Glutamatergic neuron (in vitro differentiated cells): ENCODE measurements at places on chromosomes 5 and 9.

GRCh38 chr9:91865041-91865440 is 85.0 kb downstream of the ROR2 start:
- DNase-seq = no peak

- DNase-seq = no peak
These were observed 84.9 kb downstream of the PRELID2 start for GRCh38 chr5:145750199-145750598.

- no peak for DNase-seq
These were observed 112.6 kb downstream of the GALNT10 start for GRCh38 chr5:154303133-154303532.

- DNase-seq = peak; percentile 58
These were observed 139.6 kb downstream of the CMYA5 start for GRCh38 chr5:79829260-79829659.

- DNase-seq = no peak
These were observed 780.5 kb upstream of the ZNF608 start for GRCh38 chr5:125526966-125527365.

- DNase-seq = no peak
These were observed 40.2 kb upstream of the TRIM32 start for GRCh38 chr9:116646661-116647514.

- DNase-seq = no peak
These were observed 318.7 kb downstream of the TMEM161B start for GRCh38 chr5:87949676-87950631.

DNA sequence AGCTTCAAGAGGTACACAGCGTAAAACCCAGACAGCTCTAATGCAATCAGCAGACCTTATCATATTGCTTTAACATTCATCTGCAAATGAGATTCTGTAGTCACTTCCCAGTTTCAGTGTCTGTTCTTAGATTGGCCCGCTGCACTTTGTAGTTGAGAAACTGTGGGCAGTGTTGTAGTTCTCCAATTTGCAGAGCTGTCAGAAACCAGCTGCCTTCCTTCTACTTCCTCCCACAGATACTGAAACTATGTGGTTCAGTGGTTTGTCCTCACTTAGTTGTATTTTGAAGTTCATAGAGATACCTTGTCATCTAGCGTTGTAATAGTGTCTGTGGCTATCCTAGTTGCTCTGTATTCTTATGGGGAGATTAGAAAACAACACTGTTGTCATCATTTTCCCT is 39.6 kb upstream of the TRIM36 start:
- no peak for DNase-seq

- no peak for DNase-seq
These were observed 55.1 kb downstream of the ABCA1 start for GRCh38 chr9:104872656-104873488.

DNA sequence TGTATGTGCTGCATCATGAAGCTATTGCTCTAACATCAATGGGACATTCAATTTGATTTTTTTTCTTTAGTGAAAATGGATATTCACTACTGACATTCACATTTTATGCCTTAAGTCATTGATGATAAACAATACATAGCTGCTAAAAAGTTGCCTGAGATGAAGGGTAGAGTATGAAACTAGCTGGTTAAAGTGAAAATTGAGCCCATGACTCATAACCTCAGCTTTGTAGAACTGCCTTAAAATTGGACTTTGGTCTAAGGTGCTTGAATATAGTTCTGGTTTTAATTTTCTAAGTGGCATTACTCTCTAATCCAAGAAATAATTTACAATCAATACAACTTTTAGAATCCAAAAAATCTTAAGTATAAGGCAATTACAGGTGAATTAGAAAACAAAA is 740.4 kb upstream of the RIOK2 start:
- no peak for DNase-seq

- no peak for DNase-seq
These were observed 317.6 kb downstream of the FBXL17 start for GRCh38 chr5:108064302-108064701.

DNA sequence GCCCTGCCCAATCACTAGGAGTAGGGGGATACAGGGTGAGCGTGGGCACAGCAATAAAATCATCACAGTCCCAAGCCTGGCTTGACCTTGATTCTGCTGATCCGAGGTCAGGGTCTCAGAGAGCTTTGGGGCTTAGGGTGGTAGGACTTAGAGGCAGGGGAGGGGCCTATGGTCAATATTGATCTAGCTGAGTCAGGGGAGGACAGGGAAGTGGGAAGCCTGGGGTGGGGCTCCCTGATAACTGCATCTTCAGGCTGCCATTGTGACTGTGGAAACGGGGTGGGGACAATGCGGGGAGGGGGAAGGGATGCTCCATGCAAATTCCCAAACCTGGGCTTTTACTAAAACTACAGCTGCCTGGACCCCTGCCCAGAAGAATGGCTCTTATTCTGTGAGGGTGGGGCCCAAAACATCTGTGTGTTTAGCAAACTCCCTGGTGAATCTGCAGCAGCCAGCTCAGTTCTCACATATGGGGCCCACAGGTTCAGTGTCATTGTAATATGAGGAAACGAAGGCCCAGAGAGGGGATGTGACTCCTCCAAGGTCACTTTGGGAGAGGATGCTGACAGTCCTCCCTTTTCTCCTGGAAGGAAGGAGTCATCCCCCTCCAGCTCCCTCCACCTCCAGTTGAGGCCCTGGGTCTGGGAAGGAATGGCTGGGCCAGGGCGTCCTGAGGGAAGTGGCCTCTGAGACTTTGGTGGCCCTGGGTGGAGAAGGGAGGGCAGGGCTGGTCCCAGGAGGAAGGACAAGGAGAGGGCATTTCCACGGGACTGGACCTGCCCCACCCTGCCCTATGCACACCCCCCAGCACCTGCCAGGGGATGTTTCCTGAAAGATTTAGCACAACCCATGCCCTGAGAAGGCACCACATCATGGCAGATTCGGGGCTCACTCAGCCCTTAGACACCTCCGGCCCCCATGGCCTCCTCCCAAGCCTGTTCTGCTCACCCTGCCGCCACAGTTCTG is 26.4 kb downstream of the SLC6A7 start:
- no peak for DNase-seq

- DNase-seq = no peak
These were observed 159.3 kb downstream of the NR3C1 start for GRCh38 chr5:143244000-143244736.

DNA sequence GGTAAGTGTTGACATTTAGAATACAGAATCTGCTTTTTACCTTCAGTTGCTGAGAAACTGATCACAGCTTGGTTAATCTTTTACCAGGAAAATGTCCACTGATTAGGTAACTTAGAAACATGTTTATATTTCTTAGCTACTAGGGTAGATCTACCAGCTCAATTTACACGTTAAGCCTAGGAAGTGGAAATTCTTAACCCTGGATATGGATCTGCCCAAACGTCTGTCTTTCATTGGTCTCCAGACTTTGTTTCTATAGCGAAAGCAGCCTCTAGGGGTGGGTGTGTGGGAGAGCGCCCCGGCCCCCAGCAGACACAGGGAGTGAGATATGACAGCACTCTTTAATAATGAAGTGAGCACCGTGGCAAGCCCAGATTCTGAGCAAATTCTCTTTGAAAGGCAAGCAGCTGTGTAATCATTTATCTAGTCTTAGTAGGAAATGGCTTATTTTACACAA is 141.6 kb upstream of the ZNF608 start:
- peak; percentile 41 for DNase-seq

DNA sequence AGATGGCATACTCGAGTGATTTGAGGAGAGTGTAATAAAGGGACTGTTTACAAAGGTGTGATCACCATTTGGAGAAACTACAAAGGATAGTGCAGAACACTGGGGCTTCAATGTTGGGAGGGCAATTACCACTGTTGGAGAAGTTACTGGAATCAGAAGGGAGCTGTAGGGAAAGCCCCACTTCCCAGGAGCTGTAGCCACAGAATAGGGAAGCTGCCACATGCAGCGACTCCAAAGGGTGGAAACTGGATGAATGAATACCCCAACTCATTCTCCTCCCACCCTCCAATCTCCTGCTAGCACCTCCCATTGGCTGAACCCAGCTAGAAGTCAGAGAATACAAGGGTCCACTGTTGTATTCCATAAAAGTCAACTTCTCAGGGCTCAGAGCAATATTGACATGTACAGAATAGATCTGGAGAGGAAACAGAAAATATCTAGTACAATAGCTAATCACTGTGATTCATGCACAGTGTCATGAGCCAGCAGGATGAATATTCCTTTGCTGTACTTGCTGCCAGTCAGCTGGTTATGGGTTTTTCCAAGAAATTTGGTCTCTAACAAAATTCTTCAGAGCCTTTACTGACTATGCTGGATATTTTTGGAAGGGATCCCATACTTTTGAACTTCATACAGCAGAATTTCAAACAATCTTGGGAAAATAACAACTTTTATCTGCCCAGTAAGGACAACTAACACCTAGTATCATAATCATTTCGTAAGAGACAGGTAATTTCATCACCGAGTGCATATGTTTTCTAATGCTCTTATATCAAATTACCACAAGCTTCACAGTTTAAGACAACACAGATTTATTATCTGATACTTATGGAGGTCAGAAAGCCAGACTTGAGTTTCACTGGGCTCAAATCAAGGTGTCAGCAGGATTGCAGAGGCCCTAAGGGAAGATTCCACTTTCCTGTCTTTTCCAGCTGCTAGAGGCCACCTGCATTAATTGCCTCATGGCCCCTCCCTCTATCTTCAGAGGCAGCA is 39.6 kb downstream of the PDCD1LG2 start:
- no peak for DNase-seq

DNA sequence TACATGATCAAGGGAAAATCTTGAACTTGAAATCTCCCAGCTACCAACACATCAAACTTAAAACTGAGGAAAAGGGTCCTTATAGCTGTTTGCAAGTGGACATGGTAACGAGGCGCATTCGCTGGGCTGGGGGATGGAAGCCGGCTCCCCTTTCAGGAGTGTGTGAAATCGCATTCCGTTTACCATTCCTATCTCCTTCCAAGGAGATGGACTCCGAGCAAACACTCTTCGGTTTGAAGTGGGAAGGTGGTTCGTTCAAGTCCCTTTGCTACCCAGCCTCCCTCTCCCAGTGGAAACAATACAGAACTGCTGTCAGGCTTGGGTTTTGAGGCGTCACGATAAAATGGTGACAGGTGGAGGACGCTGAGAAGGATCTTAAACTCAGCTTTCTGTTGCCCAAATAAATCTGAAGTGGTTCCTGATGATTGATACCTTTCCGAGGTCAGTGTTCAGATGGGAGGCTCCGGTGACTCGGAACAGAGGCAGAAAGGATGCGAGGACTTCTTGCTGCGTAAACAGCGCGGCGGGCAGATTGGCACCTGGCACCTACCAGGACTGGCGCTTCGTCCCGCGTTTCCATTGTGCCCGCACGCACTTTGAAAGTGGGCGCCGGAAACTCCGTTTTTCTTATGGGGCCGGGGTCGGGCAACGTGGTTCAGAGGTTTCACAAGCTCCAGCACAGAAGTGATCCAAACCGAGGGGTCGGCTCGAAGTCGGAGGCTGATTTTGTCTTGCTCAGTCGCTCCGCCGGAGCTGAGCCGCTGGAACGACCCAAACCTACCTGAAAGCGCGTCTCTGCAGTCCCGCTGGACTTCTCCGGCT is 7.0 kb downstream of the MSX2 start:
- no peak for DNase-seq
